ENCODE measurements at places on chromosomes 6 and 20.

GRCh38 chr6:87848616-87849015 is 146.6 kb upstream of the AKIRIN2 start:
- DNase-seq = no peak

GRCh38 chr6:150741633-150742200 is 123.8 kb upstream of the MTHFD1L start:
- DNase-seq = no peak

DNA sequence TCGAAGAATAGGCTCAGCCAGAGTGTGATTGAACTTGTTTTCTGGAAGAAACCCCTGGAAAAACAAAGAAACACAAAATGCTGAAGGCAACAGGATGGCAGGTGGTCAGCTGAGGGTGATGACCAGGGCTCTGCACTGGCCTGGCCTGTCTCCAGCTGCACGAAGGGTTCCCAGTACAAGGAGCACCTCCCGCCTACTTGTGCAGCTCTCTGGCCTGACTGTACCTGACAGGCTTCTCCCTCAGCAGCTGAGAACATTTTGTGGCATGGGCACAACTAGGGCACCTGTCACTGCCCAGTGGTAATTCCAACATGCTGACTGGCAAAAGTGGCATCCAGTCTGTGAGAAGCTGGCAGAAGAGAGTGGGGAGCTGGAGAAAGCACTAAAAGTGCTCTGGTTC is 38.8 kb upstream of the EMILIN3 start:
- no peak for DNase-seq

- no peak for DNase-seq
Measured at GRCh38 chr6:119514345-119514744, 164.8 kb upstream of the MAN1A1 start.

- no peak for DNase-seq
Measured at GRCh38 chr20:6792789-6793188, 25.3 kb downstream of the BMP2 start.

- no peak for DNase-seq
Measured at GRCh38 chr6:21931641-21932335, 338.2 kb downstream of the SOX4 start.

DNA sequence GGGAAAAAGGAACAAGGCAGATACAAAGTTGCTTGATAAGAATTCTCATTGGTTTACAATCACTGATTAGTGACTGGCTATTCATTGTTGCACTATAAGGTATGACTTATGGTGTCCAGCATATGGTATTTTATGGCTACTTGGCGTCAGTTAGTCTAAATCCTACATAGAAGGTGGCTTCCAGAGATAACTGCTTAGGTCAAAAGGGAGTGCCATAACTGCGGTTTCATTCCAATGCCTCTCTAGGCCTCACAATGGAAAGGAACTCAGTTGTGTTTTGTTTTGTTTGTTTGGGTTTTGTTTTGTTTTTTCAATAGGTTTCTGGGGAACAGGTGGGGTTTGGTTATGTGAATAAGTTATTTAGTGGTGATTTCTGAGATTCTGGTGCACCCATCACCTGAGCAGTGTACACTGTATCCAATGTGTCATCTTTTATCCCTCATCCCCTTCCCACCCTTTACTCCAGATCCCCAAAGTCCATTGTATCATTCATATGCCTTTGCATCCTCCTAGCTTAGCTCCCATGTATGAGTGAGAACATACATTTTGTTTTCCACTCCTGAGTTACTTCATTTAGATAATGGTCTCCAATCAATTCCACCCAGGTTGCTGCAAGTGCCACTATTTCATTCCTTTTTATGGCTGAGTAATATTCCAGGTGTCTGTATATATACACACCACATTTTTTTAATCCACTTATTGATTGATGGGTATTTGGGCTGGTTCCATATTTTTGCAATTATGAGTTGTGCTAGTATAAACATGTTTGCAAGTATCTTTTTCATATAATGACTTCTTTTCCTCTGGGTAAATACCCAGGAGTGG is 7.0 kb downstream of the GOPC start:
- DNase-seq = no peak

GRCh38 chr6:90167514-90168379 is 128.9 kb downstream of the BACH2 start:
- DNase-seq = no peak

Measured in activated CD8-positive, alpha-beta memory T cell treated with anti-CD3 and anti-CD28 coated beads for 4 hours (primary cell).